Cortex of kidney (tissue), 1 donor: ENCODE measurements at places on chromosomes 1 and 21.

DNA sequence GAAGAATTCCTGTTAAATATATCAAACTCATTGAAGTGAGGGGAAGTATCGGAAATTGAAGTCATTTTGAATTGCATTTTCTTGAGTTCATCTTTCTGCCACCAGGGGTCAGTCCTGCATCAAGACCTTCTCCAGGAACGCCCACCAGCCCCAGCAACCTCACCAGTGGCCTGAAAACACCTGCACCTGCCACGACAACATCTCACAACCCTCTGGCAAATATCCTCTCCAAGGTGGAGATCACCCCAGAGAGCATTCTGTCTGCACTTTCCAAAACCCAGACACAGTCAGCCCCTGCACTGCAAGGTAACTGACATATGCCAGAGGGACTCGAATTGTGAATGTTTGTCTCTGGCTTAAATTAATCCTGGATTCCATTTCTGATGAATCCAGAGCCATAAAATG is 22.8 kb upstream of the TARS2 start:
- DNase-seq: no peak

GRCh38 chr1:92066321-92066720 is 8.9 kb downstream of the SETSIP start:
- DNase-seq: no peak

- no peak for DNase-seq
Observed at GRCh38 chr21:35540950-35541638, 492.0 kb upstream of the RUNX1 start.

DNA sequence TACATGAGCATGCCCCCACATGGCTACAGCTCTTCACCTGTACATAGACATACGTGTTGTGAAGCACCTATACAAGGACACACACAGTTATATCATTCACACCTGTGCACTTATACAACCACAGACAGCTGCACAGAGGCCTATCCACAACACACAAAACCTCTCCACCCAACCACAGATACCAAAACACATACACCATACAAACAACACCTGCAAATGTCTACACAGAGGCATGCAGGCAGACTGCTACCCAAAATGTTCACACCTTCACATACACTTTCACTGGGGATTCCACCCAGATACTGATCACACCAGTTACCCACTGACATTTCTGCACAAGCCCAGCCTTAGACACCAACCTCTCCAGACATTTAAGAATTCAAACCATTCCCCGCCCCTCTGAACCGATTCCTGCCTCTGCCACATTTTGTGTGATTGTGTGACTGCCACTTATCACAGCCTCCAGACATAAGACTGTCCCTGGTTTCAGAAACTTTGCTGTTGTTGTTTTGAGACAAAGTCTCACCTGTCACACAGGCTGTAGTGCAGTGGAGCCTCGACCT is 2.0 kb downstream of the C1orf232 start:
- DNase-seq: no peak

DNA sequence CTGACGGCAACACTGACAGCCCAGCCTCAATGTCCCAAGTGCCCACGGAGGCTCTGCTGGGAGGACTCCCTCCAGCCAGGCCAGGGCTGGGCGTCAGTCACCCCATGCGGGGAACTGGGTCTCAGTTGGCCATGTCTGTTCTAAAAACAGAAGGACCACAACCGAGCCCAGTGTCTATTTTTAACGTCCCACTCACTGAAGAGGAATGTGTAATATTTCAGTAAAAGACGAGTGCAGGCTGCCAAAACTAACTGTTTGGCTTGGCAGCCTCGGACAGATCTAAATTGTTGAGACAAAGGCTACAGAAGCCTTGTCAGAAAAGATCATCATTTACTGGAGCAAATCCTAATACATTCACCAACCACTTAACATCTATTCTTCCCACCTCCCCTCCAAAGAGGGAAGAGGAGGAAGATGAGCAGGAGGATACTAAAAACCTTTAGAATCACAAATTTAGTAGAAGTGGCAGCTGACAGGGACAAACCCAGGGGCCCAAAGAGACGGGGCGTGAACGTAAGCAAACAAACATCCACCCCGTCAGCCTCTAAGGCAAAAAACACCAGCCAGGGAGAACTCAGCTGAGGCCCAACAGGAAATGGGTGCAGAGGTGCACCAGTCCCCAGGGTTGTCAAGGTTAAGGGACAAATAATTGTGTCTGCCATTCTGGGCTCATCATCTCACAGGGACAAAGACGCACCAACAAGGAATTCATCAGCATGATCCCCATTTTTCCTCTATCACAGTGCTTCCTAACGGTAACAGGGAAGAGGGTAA is 18.7 kb downstream of the C1orf198 start:
- no peak for DNase-seq

DNA sequence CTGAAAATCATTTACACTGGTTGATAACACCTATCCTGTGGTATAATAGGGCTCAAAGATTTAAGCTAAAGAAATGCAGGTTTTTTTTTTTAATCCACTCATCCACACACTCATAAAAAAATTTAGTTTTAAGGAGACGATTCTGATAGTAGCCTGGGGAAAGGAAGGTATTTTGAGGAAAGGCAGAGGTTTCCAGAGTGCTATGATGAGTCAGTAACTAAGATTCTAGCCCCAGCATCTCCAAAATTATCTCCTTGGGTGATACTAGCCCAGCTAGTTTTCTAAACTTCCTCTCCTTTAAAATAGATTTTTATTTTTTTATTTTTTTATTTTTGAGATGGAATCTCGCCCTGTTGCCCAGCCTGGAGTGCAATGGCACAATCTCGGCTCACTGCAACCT is 20.7 kb downstream of the ASAP3 start:
- no peak for DNase-seq

DNA sequence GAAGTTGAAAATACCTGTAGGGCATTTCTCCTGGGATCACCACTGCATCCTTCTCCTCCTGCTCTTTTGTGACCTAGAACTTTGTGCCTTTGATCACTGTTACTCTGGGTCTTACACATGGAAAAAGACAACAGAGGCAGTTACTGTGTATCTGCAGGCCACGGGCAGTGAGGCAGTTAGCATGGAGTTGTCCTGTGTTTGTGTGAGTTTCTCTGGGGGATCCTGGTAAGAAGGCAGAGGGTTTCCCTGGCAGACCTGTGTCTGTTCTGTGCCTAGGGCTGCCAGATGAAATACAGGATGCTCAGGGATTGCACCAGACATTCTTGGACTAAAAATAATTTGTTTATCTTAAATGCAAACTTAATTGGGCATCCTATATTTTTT is 44.4 kb upstream of the SCCPDH start:
- DNase-seq: no peak

DNA sequence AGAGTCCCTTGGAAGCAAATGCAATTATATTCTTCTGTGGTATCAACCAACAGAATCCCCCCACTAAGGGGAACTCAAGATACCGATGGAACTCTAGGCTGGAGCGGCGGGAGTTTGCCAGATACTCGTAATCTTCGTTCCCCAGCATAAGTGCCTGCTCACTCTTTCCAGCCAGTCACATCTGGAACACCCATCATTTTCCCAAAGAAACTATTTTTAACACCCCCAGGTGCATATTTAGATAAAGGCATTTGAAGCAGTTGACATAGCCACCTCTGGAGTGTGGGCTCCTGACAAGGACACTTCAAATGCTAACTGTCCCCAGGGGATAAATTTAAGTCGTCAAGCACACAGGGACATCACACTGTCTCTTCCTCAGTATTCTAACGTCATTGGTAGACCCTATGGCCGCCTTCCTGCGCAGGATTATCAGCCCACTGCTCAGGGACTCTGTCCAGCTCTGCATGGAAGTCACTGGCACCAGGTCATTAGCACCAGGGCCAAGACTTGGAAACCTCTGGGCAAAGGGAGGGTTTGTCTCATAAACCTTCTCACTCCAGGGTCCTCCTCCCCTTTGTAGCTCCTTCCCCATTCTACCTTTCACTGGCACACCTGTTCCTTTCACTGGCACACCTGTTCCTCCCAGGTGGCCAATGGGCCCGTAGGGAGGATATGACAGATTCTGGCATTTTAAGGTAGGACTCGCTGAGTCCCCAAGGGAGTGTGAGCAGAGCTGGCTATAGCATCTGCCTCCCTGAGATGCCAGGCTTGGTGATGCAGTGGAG is 48.8 kb downstream of the H3-3A start:
- no peak for DNase-seq

DNA sequence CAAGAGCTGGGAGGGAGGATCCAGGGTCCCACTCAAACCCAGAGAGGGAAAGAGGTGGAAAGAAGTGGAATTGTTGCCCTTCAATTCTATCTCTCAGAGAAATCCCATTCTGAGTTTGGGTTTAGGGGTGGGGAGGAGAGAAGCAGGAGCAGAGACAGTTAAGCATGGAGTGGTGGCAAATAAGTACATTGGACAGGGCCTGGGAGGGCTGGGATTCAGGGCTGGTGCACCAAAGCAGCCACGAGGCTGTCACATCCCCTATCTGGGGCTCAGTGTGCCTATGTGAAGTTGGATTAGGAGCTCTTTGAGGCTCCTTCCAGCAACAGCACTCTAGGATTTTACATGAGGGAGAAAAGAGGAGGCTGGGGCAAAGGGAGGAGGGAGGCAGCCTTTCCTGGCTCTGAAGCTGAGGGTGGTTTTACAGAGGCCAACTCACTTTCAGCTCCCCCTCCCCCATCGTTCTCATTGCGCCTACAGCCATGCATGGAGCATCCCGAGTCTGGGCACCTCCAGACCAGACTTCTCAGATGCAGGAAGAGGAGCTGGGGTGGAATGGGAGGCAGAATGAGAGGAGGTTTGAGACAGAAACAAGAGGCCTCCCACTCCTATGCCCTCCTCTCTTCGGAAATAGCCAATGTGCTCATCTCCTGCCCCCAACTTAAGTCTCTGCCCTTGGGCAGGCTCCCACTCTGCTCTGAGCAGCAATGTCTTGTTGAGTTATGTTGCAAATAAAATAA is 3.0 kb upstream of the SYT6 start:
- DNase-seq: no peak
